ENCODE measurements at places on chromosomes 1 and 21.

DNA sequence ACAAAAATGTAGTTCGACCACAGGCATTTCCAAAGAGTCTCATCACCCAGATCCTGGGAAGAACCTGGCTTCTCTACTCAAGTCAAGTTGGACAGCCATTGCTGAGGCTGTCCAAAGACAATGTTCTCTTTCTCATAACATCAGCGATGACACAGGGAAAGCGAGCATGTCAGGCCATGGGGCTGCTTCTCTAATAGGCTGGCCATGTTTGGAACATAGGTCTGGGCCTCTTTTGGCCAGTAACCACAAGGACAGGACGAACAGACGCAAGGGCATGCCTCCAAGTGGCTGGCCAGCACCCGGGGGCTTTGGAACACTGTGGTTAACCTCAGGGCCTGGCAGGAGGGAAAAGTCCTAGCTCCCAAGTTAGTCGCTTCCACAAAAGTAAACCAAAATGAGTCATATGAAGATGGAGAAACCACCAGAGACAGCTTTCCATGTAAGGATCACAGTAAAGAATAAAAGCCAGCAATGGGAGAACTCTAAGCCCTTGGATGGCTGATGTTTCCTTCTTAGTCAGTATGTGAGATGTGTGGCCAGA lies 80.6 kb upstream of the SLC44A3 start:
- DNase-seq = peak; percentile 100

DNA sequence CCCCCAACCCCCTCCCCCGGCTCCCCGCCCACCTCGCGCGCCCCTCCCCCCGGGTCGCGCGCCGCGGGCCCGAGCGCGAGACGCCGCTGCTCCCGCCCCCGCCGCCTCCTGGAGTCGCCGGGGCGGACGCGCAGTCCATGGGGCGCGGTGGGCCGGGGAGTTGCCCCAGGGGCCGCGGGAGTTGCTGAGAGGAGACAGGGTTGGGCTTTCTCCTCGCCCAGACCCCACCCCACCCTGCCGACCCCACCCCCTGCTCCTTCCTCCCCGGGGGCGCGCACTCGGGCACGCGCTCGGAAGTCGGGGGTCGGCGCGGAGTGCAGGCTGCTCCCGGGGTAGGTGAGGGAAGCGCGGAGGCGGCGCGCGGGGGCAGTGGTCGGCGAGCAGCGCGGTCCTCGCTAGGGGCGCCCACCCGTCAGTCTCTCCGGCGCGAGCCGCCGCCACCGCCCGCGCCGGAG lies at the start of gene LAMC1:
Gene LAMC1 (plus strand): TSS at position 275 of the 455 bp plus-strand sequence. CDS start 297 bp downstream, outside the sequence.
- peak; percentile 74 for DNase-seq

GRCh38 chr21:25788677-25789076 lies 53.9 kb downstream of the GABPA start:
- DNase-seq = no peak

DNA sequence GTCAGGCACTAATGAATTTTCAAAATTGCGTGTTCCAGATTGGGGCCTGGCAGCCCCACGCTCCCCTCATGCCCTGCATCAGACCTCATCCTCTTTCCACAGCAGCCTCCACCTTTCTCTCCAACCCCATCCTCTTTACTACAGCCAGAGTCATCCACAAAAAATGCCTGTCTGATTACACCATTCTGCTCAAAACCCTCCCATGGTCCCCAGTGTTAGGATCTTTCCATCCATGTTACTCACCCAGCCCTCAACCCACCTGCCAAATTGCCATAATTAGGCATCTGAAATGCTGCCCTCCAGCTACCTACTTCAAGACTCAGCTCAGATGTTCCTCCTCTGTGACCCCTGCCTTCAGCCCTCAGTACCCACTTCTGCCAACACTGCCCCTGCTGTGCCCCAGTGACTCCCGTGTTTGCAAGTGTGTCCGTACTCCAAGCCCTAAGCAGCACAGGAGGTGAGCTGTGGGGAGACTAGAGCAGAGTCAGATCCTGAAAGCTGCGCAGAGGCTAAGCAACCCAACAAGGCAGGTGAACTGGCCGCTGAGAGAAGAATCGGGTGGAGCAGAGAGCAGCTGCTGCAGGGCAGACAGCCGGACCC lies 715 bp upstream of the ARTN start:
- peak; percentile 34 for DNase-seq

- DNase-seq = no peak
Observed at GRCh38 chr21:44702111-44702972, 5.4 kb downstream of the KRTAP10-12 start.

DNA sequence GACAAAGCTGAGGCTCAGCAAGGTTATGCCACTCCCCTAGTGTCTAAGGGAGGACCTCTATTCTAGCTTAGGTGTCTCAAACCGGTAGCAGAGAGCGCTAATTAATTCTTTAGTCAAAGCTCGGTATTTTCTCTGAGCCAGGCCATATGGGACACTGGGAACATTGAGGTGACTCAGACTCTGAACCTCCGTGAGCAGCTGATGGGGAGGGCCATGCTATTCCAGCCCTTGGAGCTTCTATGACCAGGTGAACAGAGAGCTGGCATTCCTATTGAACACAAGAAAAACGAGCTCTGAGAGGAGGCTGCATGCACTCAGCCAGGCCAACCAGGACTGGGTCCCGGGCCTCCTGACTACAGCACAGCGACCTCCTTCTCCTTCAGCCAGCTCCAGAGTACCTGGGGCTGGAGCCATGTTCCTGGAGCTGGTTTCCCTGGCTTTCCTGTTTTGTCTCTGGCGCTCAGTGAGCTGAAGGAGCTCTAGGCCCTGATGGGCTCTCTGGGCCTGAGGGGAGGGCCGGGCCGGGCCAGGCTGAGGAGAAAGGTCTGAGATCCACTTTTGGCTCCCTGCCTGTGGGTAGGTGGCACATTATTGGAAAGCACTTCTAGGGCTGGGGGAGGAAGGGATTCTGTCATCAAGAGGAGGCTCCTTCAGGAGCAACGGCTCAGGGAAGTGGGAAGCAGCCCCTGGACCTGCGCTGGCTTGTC lies 37.0 kb downstream of the SLC9A1 start:
- DNase-seq = no peak

- no peak for DNase-seq
Observed at GRCh38 chr1:158289811-158290210, at the start of gene CD1C. CD1C (plus strand) TSS chr1:158289923; CDS start chr1:158290065, 142 bp downstream.

DNA sequence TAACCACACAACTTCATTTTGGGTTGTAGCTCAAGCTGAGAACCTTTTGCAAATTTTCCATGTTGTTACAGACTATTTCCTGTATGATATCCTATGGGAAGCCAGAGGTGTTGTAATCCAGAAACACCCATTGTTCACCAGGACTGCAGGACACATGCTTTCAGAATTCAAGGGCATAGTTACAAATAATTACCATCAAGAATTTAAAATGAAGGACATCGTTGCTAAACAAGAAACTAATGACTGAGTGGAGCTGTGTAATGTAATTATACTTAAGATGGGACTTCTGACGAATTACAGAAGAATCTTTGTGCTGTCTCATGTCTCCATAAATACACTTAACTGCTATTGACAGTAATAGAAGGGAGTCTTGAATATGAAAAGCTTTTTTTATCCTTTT lies 47.6 kb upstream of the HOOK1 start:
- no peak for DNase-seq

- no peak for DNase-seq
Observed at GRCh38 chr1:164092603-164093353, 466.2 kb upstream of the PBX1 start.

DNA sequence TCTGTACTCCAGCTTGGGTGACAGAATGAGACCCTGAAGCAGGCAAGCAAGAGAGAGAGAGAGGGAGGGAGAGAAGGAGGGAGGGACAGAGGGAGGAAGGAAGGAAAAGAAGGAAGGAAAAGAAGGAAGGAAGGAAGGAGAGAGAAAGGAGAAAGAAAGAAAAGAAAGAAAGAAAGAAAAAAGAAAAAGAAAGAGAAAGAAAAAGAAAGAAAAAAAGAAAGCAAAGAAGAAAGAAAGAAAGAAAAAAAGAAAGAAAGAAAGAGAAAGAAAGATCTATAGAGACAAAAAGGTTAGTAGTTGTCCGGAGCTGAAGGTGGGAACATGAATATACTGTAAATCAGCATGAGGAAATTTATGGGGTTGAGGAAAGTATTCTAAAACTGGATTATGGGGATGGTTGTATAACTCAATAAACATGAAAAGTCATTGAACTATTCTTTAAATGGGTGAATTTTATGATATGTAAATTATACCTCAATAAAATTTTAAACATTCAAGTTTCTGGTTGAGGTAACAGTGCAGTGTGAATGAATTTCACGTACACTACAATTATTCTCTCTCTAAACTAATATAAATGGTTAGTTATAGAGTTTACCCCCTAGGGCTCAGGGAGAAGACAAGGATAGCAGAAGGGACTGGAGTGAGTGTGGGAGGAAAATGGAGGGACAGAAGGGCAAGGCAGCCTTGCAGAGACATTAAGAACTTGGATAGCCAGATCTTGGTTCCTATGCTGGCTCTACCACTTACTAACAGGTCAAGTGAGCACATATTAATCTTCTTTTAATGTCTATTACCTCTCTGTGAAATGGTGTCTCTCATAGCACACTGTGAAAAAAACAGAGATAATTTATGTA lies 24.8 kb upstream of the SERTAD4 start:
- no peak for DNase-seq

DNA sequence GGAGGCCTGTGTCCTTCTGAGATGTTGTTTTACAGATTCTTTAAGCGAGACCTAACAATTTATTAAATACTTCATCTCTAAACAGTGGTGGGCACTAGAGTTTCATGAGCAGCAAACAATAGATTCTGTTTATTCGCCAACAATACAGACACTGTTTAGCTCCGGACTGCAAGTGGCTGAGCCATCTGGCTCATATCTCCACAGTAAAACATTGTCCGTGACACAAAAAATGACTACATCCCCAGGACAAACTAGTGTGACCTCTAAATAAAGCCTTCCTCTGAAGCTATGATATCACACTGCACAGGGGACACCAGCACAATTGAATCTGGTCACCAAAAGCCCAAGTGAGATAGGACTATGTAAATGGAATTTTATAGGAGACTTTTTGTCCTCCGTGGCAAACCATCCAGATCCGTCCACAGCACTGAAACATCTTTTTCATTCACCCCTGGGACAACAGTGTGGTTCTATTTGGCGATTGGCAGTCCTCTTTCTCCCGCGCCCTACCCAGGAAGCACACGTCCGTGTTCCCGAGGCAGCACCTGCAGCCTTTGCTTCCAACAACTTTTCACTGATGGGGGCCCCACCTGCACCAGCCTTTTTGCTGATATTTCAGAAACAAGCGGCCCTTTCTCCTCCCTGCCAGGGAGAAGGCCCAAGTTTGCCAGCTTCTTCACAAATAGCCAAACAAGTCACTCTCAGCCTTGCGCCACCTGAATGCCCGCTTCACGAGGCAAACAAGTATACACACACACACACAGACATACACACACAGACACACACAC lies 47.4 kb downstream of the OLIG1 start:
- no peak for DNase-seq

GRCh38 chr1:216794586-216794985 lies 71.4 kb upstream of the ESRRG start:
- no peak for DNase-seq

DNA sequence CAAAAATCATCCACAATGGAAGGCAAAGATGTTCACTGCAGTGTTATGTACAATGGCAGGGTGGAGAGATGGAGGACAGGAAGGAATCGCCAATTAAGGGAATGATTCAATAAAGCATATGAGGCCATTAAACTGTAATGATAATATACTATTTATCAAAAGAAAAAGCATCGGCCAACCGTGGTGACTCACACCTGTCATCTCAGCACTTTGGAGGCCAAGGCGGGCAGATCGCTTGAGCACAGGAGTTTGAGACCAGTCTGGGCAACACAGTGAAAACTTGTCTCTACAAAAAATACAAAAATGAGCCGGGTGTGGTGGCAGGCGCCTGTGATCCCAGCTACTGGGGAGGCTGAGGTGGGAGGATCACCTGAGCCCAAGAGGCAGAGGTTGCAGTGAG lies 89.1 kb downstream of the SSBP3 start:
- DNase-seq = no peak

- no peak for DNase-seq
Observed at GRCh38 chr1:46466477-46467182, 23.0 kb upstream of the DMBX1 start.

DNA sequence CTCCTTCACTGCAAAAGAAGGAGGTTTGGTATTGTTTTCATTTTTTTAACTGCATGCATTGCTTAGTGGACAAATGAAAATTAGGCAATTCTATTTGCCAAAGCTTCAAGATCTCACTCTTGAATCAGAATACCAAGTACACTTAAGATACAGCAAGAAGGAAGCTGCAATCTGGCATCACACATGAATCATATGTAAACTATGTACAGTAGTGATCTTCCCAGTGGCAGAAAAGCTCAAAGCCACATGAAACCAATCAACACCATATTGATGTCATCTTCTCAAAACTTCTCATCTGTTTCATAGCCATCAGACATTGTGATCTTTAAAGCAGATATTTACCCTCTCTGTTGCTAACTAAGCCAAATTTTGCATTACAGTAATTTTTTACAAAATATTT lies 550.1 kb downstream of the LTN1 start:
- no peak for DNase-seq

GRCh38 chr1:42177541-42177981 lies 13.0 kb upstream of the GUCA2A start:
- no peak for DNase-seq

- DNase-seq = no peak
Observed at GRCh38 chr1:42206164-42206563, 41.6 kb upstream of the GUCA2A start.

DNA sequence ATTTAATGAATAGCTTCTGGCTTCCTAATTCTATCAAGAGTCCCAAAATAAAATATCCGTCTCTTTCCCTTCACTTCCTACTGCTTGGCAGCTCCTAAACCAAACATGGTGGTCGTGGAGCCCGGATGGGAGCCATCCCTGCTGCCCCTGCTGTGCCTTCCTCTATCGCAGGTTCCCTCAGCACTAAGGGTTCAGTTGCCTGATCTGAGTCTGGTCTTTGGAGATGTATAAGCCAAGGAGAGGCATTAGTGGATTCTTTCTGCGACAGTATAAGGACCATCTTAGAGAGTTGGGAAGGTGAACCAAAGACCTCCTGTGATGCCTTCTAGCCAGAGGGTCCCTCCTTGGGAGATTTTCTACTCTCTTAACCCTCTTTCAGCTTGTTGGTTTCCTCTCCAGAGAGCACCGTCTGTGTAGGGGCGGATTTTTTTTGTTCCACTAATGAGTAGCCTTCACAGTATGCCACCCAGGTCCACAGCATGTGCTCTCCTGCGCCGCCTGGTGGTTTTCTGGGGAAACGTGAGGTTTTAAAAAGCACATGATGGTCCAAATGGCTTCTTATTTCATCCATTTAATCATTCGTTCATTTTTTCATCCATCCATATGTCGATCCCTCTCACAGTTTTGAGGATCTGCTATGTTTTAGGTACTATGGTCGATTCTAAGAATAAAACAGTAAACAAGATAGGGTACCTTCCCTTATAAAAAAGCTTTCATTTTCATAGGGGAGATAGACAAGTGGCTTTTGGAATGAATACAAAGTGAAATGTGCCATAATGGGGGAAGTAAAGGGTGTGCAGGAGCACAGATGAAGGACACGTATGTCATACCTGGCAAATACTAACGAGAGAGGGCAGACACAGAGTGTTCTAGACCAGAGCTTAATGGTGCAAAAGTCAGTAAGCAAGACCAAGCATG lies 71.0 kb downstream of the NFASC start:
- peak; percentile 8 for DNase-seq

- DNase-seq = no peak
Observed at GRCh38 chr1:109040989-109041620, 797 bp downstream of the WDR47 start.
